CD4-positive, alpha-beta T cell treated with Interleukin-15 for 4 hours (primary cell): ENCODE measurements at places on chromosomes 16 and 17.

GRCh38 chr17:39639566-39640458 lies 2.9 kb downstream of the STARD3 start:
- no peak for DNase-seq

- DNase-seq: no peak
These were observed 628 bp downstream of the GABARAPL2 start for GRCh38 chr16:75566758-75567255.

DNA sequence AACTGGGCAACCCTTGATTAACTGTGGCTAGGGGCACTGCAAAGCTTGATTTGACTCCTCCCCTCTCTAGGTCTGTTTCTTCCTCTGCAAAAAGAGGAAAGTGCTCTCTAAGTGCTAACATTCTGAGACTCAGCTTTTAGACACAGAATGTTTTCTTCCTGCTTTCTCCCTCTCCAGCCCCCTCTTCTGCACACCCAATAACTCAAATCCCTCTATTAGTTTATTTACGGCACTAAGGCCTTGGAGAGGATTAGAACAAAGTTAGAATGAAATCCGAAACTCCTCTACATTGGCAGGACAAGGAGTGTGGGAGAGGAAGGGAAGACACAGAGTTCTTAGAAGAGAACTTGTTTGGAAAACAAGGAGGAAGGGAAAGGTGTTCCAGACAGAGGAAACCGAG lies 3.3 kb upstream of the SBK1 start:
- no peak for DNase-seq

DNA sequence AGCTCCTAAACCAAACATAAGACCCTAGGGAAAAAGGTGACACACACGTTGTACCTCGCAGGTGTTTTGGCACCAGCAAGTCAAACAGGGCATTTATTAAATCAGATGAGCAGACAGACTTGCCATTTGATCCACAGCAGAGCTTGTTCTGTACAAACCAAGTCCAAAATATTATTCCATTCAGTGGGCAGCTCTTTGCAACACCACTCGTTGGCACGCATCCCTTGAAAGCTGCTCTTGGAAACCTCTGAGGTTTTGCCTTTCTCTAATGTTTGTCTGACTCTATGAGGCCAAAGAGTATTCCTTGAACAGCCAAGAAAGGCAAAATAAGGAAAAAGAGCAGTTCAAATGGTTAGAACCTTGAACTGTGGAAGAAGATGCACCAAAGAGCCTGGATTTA lies 12.7 kb downstream of the TMEM100 start:
- DNase-seq: no peak

GRCh38 chr16:69712277-69712676 lies 14.1 kb downstream of the NQO1 start:
- no peak for DNase-seq

DNA sequence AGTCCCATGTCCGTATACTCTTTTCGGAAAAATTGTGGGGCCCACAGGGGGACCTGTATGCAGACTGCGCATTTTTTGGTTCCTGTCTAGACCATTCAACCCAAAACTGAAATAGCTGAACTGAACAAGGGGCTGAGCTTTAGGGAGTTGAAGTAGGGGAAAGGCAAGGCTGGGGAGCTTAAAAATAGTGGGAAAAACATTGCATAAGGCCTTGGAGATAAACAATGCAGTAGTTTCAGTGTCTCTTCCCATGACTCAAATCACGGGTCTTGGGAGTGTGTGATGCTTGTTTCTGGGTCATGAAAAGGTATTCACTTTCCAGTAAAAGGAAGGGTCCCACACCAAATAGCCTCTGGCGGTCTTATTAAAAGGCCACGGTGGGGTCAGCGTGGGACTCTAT lies 402.8 kb upstream of the SALL1 start:
- no peak for DNase-seq

DNA sequence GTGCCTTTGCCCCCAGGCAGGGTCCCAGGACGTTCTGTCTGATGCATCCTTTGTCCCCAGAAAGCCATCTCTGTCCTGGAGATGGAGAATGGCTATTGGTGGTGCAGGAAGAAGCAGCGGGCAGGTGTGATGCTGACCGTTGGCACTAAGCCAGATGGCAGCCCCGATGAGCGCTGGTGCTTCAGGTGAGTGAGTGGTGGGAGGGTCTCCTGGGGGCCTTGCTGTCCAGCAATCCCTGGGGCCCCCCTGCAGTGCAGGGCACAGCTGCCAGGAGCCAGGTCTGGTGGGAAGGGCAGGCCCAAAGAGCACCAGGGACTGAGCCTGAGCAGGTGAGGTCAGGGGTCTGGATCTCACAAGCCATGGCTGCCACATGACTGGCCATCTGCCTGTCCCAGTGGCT lies 18.1 kb downstream of the TRPV2 start:
- DNase-seq: no peak

DNA sequence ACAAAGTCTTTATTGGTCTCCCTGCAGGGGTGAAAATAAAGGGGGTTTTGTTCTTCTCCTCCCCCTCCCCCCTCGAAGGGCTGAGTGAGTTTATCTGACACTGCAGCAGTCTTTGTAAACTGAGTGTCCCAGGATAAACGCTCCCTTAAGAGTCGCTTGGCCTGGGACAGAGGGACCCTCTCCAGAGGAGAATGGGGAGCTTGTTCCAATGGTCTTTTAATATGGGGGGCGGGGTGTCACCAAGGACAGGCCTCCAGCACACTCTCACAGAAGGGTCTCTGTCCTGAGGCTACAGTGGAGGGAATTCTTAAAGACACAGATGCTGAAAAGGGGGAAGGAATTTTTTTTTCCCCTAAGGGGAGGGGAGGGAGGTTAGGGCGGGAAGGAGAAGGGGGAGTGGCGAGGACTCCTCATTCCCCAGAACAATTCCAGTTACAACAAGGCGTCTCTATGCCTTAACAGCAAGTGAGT lies 455.5 kb downstream of the SOX9 start:
- DNase-seq: no peak

DNA sequence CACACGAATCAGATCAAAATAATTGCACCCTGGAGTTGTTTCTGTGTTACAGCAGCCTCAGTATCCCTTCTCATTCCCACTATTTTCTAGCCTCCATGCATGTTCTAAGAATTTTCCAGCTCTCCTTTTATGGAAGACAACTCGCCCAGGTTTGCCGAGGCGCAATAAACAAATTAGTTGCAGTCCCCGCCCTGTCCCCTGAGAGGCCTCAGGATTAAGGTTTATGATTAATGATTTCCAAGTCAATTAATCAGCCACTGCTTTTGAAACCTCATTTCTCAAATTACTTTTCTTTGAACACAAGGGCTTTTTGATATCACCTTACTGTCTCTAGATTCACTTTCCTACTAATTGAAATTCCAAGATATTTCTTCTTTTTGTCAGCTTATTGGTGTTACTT lies 138.3 kb upstream of the HSBP1 start:
- no peak for DNase-seq

DNA sequence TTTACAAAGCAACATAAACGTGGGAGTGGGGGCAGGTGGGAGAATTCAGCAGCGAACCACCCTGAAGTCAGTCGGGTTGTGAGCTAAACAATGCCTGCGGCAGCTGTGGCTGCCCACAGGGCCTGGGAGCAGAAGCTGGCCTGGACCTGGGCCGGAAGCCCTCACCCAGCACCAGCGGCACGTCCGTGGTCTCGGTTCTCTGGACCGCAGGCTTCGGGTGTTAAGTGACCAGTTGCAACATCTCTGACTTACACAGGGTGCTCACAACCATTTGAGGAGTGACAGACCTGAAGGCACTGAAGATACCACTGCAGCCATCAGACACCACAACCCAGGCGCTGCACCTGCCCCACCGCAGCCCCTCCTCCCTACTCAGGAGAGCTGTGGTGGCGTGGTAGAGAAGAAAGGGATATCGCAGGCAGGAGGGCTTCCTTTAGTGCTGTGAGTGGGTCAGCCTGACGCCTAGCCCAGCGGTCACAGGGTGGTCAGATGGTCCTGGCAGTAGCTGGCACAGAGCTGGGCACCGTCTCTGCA lies 33.8 kb downstream of the CBFA2T3 start:
- no peak for DNase-seq

DNA sequence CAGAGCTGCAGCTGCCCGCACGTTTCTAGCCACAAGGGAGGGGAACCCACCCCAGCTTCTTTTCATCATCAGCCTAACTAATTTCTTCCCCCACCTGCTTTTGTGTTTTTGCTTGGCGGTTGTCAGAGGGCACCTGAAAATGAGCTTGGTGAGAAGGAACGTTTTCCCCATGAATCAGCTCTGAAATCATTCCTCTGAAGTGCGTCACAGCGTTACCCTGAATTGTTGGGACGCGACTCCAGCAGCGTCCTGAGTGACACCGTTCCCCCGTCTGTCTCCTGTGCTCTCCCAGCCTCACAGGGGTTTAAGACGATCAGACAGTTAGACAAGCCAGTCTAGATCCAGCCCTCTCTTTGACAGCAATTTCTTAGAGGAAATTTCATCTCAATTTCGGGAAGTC lies 722.9 kb upstream of the EEF2KMT start:
- no peak for DNase-seq

DNA sequence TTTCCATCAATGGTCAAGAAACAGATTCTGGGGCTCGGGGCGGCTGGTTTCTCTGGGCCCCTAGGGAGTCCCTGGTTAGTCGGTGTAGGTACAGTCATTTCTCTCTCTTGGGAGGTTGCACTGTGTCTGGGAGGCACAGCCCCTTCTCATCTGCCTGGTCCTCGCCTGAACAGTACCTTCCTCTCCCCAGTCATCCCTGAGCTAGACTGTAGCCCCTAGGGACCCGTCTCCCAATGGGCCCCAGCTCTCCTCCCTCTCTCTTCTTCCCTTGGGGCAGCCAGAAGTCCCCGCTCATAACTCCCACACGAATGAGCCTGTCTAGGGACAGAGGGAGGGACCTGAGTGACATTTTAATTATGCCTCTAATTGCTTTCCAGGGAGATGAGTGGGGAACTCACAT lies 20.2 kb upstream of the CPSF4L start:
- no peak for DNase-seq

DNA sequence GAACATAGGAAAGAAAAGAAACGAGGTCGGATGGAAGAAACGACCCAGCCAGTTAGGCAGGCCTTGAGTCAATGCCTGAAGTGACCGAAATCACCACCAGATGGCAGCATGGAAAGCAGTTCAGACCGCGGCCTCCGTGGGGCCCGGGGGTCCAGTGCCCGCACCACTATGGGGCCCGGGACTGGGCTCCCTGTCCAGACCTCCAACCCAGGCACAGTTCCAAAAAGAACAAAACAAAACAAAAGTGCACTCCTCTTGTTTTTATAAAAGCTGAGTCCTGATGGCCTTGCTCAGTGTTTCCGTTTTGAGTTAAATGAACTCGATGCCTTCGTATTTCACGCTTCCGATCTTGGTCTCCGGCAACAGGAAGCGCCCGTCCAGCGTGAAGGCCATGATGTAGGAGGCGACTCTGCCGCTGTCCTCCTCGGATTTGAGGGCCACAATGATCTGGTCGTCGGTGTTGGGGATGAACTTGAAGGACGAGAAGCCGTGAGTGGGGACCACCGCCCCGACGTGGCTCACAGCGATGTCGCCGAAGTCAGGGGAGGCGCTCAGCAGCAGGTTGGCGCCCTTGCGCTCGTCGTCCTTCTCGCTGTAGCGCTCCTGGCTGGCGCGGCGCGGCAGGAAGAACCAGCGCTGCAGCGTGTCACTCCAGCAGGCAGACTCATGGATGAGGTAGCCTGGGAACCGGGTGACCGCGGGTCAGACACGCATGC lies 13.7 kb upstream of the LGALS3BP start:
- DNase-seq: peak; percentile 40

- no peak for DNase-seq
These were observed 1.2 kb upstream of the ZMYND15 start for GRCh38 chr17:4738136-4739121.

GRCh38 chr16:79628988-79629387 lies 28.5 kb upstream of the MAF start:
- DNase-seq: no peak

DNA sequence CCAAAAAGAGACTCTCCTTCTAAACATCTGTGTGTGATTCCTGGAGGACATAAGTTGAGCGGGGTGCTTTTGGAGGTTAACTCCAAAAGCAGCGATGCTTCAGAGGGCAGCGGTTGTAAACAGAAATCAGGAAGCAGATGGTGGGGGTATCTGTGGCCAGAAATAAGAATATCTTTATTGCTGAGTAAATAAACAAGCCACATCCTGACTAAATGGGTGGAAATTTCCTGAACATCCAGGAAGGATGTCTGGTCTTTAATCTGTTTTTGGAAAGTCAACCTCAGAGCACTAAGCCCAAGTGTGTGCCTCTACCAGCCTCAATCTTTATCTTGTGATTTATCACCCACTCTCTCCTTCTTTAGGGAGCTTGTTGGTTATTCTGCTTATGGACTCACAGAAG lies 123.3 kb downstream of the CDH13 start:
- no peak for DNase-seq

DNA sequence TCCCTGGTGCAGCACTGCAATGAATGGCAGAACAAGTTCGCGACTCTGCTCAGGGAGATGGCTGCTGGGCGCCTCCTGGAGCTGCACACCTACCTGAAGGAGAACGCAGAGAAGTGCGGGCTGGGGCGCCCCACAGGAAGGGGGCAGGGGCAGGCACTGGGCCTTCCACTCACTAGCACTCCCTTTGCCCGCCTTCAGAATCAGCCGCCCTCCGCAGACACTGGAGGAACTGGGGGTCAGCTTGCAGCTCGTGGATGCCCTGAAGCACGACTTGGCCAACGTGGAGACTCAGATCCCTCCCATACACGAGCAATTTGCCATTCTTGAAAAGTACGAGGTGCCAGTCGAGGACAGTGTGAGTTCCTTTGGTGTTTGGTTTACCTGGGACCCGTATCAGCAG lies 46.4 kb downstream of the DNAH2 start:
- DNase-seq: no peak

DNA sequence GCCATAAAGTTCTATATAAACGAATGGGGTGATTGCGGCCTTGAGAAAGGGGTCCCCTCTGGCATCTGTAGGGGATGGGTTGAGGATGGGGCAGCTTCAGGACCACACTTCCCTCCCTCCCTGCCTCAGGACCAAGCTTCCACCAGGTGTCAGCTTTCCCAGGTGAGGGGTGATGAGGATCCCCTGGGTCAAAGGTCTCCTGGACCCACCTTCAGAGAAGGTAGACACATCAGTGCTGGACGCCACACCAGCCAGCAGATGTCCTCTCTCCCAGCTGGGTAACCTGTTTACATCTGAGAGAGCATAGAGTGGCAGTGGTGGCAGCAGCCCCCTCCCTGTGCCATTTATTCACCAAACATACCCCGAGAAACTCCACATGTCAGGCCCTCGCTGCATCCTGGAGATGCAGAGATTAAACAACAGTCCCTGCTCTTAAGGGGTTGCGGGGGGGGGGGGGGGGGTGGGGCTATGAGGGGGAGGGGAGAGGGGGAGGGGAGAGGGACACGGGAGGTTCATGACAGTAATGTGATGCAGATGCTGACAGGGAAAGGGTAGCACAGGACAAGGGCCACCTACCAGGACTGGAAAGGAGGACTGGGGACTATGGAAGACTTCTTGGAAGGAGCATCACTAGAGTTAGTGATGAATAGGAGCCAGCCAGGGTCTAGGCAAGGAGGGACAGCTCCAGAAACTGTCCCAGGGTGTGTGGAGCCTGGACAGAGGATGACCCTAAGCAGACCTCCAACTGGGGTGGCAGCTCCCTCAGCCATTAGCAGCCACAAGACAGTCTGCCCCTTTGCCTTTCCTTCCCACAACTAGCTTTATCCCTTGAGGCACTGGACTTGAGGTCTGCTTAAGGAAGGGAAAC lies 5.0 kb downstream of the PROCA1 start:
- DNase-seq: no peak
